Neural crest cell (in vitro differentiated cells): ENCODE measurements at places on chromosomes 13 and 19.

DNA sequence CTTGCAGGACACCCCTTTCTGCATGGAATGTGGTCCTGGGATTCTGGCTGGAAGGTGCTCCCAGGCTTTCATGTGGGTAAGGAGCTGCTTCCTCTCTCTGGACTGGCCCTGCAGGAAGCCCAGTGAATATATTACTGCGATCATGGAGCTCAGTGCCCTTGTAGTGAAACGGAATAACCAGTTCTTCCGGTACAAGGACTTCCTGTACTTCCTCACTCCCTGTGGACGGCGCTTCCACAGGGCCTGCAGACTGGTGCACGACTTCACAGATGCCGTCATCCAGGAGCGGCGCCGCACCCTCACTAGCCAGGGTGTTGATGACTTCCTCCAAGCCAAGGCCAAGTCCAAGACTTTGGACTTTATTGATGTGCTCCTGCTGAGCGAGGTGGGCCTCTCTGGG is 8.0 kb downstream of the CYP4F8 start:
- no peak for DNase-seq

DNA sequence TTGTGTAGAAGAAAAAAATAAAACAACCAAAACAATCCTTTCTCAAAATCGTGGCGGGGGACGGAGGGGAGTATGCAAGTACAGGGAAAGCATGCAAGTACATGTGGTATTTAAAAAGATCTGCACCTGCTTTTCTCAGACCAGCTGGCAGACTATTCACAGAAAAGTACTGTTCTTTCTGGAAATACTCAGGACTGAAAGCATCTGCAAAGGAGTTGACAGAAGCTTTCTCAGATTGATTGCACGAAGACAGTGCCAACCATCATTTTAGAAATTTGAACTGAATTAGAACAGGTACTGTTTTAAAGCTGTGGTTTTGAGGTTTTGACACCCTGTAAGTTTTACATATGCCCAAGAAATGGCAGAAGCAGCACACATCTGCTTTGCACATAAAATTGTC is 19.8 kb upstream of the PCDH8 start:
- DNase-seq: no peak

- DNase-seq: no peak
Measured at GRCh38 chr13:60369242-60369641, 27.8 kb upstream of the TDRD3 start.

DNA sequence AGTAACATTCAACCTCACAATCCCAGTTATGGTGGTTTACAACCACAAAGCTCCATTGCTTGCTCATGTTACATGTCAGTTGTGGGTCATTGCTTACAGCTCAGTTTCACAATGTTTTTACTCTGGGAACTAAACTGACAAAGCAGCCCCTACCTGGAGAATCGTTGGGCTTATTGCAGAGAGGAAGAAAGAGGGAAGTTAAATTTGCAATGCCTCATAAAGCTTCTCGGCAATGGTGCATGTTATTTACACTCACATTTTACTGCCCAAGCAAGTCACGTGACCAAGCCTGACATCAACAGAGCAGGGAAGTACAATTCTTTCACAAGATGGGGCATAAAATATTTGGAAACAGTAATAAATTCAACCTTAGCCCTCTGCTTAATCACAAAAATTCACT is 441.6 kb downstream of the TDRD3 start:
- DNase-seq: no peak

DNA sequence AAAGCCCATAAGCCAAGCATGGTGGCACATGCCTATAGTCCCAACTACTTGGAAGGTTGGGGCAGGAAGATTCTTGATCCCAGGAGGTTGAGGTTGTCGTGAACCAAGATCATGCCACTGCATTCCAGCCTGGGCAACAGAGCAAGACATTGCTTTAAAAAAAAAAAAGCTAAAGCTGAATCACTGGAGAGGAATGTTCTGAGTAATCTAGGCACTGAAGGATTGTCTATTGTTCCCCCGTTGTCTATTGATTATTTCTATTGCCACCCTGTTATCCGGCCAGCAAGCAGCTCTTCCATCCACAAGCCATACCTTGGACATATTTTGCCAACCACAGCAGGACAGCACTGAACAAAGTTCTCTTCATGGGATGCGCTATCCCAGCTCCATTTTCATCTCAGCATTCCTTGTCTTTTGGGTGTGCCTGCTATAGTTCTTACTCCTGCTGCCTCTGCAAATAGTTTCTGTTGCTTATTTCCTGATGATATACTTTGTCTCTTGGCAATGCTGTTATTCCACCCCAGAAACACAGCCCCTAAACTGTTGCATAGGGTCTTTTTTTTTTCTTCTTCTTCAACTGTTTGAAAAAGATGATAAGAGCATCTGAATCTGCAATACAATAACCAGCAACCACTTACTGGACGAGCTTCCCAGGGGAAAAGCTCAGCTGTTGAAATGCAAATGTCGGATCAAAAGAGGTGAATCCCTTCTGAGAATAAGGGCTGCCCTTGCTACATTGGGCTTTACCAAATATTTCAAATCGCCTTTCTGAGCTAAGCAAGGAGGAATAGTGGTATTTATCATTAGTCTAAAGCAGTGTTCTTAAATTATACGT is 22.2 kb upstream of the SIAH3 start:
- no peak for DNase-seq

DNA sequence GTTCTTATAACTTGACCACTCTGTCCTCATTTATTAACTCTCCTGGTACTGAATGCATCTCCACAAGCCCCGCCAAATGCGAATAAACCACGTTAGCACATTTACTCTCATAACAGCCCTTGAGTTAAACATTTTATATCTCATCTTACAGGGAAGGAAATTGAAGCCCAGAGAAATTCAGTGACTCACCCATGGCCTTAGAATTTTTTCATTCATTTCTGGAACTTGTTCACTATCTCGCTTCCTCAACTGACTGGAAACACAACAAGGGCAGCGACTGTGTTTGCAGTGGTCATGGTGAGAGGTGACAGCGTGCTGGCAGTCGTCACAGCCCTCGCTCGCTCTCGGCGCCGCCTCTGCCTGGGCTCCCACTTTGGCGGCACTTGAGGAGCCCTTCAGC is 39.5 kb downstream of the SERP2 start:
- DNase-seq: no peak

GRCh38 chr19:33795370-33796163 is 1.1 kb upstream of the KCTD15 start:
- DNase-seq: peak; percentile 85

- DNase-seq: no peak
Measured at GRCh38 chr13:24709186-24709913, 29.1 kb downstream of the ATP12A start.

DNA sequence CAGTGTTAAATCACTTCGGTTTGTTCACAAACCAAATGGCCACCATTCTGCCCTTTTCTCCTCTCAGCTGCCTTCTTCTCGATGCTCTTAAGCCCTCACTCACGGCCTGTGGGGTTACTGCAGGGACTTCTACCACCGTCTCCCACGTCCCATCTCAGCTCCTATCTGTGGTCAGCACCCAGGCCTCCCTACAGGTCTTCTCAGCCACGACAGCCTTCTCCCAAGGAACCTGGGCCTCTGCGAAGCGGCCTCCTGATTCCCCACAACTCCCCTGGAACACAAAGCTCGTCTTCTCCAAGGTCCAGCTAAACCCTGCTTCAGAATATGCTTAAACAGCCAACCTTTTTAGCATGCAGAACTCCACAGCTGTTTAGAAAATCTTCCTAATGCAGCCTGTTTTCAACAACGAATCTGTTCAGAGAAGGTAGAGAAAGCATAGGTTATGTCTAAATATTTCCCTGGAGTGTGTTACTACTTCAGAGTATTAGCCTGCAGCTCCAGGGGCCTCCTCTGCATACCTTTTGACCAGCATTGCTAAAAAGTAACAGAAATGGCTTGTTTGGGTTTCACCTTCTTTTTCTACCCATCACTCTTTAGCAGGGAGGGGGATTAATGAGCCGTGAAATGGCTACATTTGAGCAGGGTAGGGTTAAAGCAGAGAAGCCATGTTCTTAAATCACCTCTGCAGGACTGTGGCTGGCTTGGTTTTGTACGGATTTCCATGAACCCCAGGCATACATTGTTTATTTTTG is 104.0 kb downstream of the COL4A2 start:
- no peak for DNase-seq

DNA sequence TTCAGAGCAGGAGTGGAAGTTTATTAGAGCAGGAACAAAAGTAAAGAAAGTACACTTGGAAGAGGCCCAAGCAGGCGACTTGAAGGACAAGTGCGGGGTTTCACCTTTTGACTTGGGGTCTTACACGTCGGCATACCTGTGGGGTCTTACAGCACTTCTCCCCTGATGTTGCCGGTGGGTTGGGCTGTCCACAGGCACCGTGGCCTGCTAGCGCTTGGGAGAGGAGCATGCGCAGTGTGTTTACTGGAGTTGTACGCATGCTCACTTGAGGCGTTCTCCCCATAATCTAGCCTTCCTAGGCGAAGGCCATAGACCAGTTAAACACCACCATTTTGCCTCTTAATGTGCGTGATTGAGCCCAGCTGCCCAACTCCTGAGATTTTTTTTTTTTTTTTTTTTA is 25.0 kb upstream of the PLEKHF1 start:
- no peak for DNase-seq

GRCh38 chr19:18160493-18160970 is 7.6 kb downstream of the PIK3R2 start:
- no peak for DNase-seq

- DNase-seq: no peak
Measured at GRCh38 chr19:48966541-48967345, 1.6 kb downstream of the FTL start.

- no peak for DNase-seq
Measured at GRCh38 chr13:106573868-106574267, 5.9 kb upstream of the ARGLU1 start.

DNA sequence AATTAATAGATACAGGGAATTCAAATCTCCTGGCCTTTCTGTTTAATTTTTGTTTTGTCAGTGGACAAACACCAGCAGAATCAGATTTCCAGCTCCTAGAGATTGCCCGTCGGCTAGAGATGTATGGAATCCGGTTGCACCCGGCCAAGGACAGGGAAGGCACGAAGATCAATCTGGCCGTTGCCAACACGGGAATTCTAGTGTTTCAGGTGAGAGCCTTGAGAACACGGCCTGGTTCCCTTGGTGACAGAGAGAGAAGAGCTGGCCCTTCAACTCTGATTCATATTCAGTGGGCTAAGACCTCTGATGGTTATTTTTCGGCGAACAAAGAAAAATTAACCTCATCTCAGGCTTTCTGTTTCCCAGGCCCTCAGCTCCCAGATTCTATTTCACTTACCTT is 191.3 kb downstream of the STK24 start:
- no peak for DNase-seq

GRCh38 chr19:51123802-51124201 is 904 bp upstream of the SIGLEC9 start:
- DNase-seq: no peak

DNA sequence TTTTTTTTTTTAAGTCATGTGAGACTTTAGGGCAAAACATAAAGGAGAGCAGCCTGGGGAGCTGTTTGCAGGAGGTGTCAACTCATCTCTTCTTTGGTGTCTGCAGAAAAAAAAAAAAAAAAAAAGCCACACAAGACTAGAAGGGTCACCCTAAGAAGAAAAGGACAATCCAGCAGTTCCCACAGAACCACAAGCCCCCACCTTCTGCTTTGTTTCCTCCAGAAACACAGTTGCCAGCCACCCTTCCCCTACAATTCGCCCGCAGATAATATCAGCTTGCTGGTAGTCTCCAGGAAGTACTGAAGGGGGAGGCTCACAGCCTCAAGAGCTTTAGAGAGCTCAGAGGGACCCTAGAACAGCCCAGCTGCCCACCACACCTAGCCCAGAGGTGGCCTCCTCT is 22.3 kb upstream of the ZBTB7A start:
- DNase-seq: no peak

- no peak for DNase-seq
Measured at GRCh38 chr13:103514619-103515018, 448.4 kb upstream of the SLC10A2 start.

GRCh38 chr19:5314907-5315298 is 25.7 kb downstream of the PTPRS start:
- DNase-seq: no peak

DNA sequence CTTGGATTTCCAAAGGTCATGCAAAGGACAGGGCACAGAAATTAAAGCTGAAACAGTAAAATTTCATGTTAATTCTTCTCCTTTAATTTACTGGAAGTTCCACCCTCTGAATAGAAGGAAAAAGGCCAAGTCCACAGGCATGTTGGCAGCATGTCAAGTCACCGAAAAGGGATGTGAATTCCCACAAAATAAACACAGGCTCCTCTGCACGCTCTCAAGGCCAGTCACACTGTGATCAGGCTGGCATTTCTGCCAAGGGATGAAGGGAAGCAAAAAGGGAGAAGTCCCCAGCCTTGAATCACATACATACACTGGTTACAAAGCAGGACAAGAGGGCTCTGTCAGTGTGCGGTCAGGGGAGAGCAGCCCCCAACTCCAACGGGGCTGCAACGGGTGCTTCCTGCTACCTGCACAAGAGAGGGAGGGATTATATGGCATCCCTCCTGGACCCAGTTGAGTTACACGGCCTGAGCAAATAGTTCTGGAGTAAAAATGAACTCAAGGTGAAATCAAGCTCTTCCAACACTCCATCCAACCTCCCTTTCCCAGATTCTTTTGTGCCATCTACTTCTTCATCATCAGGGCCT is 6.9 kb downstream of the DCLK1 start:
- no peak for DNase-seq

DNA sequence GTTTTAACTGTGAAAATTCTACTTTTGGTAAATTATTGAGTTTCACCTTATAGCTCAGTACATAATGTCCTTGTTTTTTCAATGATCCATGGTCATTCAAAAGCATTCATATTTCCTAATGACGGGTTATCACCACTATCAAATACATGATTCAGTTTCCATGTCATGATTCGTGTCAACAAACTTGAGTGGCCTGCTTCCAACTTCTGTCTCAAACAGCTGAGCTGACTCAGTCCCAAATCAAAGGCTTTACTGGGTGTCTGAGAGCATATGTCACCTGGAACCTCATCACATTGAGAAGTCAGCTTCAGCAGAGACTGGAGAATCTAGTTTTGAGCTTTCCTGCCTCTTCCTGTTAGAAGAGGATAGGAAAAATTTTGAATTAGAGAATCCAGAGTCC is 40.3 kb upstream of the SGCG start:
- no peak for DNase-seq

GRCh38 chr13:69092615-69093322 is 1014.9 kb upstream of the ATXN8OS start:
- DNase-seq: no peak

GRCh38 chr19:623175-623916 is 10.0 kb downstream of the POLRMT start:
- DNase-seq: no peak

- DNase-seq: no peak
Measured at GRCh38 chr19:31991984-31992655, 353.3 kb upstream of the ZNF507 start.

- DNase-seq: no peak
Measured at GRCh38 chr19:3336680-3337523, 29.5 kb upstream of the NFIC start.

GRCh38 chr13:91368101-91368500 is 20.6 kb downstream of the MIR17HG start:
- no peak for DNase-seq

GRCh38 chr19:7216373-7216902 is 77.8 kb downstream of the INSR start:
- no peak for DNase-seq

- DNase-seq: no peak
Measured at GRCh38 chr19:48249502-48250014, 6.2 kb downstream of the CARD8 start.
